Renal cortex interstitium (tissue), 15 donors: ENCODE measurements at places on chromosomes 1 and 21. TPM values are rescaled to one million over a fixed set of nuclear protein-coding genes. Genes with fewer than 3 reads are reported as not detected.

The FNDC10 gene
- polyA plus RNA-seq: 3.2 TPM

The CFHR1 gene
- polyA plus RNA-seq: 0.25 TPM

The FMO4 gene
- 25.4 TPM for polyA plus RNA-seq

- DNase-seq: no peak
Observed at GRCh38 chr1:98044766-98045165, 123.9 kb upstream of the DPYD start.

GRCh38 chr21:21715266-21715969, 717.2 kb downstream of the NCAM2 start:
- no peak for DNase-seq

DNA sequence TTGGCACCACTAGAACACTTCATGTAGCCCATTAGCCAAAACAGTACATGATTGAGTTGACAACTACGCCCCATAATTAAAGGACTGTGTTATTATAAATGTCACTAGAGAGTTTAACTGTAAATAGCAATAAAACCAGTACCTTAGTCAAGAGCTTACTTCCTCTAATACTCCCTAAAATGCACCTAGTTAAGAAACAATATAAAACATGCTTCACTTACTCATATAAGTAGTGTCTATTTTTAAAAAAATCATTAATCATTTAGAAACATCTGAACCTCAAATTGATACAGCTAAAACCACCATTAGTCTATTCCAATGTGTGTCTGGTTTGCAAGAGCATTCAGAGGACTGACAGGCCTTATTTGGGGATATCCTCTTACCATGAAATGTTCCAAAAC, 25.3 kb downstream of the PTP4A2 start:
- DNase-seq: no peak

DNA sequence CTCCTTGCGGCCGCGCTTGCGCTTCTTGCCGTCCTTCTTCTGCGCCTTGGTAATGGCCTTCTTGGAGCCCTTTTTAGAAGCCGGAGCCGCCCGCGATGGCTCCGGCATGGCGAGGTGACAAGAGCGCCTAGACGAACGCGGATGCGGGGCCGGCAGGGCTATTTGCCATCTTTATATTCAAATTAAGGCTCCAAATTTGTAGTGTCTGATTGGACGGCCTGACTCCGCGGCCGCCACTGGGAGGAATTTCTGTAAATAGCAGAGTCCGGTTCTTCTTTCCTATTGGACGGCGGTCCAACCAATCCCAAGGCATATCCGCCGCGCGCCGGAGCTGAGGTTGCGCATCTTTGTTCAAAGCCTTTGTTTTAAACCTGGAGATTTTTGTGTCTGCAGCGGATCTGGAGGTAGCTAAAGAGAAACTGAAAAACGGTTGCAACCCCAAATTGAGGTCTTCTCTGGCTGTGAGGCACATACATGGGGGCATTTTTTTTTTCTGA, 22.6 kb upstream of the RNF187 start:
- DNase-seq: peak; percentile 73

DNA sequence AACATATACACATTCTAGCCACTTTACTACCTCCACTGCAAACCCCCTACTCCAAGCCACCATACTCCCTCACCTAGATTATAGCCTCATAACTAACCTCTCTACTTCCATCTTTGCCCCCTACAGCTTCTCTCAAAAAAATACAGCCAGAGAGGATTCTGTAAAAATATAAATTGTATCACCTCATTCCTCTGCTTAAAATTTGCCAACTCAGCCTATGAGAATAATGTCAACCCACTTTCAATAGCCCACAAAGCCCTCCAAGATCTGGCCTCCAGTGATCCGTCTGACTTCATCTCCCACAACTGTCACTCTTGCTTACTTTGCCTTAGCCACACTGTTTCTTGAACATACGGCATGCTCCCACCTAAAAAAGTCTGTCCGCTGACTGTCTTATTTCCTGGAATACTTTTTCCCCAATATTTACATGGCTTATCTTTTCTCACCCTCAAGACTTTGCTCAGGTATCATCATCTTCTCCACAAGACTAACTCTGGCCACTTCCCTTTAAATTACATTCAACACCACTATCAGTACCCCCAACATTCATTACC, 21.5 kb downstream of the NME7 start:
- DNase-seq: no peak

GRCh38 chr1:32353886-32354570, 8.3 kb downstream of the FAM229A start:
- DNase-seq: no peak

DNA sequence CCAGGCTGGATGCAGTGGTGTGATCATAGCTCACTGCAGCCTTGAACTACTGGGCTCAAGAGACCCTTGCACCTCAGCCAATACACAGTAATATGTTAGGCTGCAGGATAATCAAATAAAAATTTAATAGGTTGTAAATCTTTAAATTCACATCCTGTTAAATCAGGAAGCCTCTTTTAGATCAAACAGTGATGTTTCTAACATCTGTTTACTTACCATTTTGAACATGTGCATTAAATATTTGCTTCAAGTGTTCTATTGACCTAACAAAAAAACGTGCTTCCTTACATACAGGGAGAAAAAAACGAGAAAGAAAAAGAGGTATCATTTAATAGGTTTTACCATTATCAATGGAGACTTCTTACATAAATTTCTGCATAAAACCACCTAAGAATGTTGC, 70.6 kb downstream of the IARS2 start:
- no peak for DNase-seq
